ENCODE measurements at places on chromosomes 2 and 18.
A peak's percentile ranks its signal among the peaks of the same experiment; 100 is the strongest.

DNA sequence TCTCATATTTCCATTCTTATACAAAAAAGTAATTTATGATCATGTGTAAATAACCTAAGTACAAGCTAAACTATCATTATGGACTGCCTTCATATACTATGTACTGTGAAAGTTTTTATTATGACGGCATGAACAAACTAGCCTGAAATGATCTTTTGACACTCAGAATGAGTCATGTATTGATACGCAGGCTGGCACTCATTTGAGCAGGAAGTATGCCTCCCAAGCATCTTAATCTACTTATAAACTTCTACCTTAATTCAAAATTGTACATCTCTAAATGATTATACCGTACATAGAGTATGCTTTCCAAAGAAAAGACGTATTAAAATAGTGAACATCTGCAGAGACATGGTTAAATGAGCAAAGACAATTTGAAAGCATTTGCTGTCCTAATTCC, 207.1 kb upstream of the SPOPL start:
- no peak for DNase-seq

GRCh38 chr2:172972005-172972619, 103.5 kb upstream of the MAP3K20 start:
- peak; percentile 19 for DNase-seq

DNA sequence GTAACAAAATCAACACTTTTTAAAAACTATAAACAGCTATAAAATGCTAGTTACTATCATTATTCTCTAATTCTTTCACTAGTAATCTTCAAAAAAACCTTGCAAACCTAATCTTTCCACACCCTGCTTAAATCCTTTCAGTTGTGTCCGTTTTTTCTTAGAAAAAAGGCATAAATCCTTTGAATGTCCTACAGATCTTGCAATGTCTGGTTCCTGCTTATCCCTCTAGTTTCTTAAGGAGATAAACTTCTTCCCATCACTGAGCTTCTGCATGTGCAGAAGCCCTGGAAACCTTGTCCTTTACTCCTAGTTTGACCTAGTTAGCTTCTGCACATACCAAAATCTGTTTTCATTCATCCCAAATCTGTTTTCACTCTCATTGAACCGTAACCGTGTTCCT, 1.3 kb upstream of the PNO1 start:
- no peak for DNase-seq

DNA sequence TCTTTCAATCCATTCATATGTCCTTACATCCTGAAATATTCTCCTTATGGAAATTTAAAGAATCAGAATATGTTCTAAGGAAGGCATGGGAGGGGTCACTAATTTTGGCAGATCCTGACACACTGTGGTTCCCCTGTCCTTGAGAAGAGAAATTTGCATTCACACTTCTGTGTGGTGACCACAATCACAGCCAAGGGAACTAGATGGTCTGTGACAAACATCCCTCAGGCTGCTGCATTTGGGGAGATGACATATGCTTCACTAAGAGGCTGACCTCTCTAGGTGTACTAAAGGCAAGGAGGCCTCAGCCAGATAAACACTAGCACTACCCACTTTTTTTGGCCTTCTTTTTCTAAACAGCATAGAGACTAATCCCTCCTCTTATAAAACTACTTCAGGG, 129.6 kb downstream of the MREG start:
- DNase-seq, result no peak

GRCh38 chr2:121287146-121287798, 2.3 kb upstream of the TFCP2L1 start:
- DNase-seq, result no peak

GRCh38 chr2:216084547-216084946, 2.8 kb downstream of the TMEM169 start:
- DNase-seq, result no peak

DNA sequence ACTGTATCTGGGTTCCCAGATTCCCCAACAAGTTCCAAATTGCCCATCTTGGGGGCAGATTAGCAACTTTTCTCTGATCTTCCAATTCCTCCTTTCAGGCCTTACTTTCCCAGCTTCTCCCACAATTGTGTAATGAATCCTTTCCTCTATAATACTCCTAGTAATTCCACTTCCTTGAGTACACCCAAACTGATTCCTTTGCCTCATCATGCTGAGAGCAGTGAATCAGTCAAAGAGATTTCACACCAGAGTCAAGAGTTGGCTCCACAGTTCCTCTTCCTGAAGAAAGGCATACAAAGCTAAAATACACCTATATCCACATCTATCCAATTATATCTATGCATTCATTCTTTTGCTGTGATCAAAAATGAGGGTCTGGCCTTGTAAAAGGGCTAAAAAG, 28.6 kb upstream of the DAPL1 start:
- DNase-seq, result no peak

DNA sequence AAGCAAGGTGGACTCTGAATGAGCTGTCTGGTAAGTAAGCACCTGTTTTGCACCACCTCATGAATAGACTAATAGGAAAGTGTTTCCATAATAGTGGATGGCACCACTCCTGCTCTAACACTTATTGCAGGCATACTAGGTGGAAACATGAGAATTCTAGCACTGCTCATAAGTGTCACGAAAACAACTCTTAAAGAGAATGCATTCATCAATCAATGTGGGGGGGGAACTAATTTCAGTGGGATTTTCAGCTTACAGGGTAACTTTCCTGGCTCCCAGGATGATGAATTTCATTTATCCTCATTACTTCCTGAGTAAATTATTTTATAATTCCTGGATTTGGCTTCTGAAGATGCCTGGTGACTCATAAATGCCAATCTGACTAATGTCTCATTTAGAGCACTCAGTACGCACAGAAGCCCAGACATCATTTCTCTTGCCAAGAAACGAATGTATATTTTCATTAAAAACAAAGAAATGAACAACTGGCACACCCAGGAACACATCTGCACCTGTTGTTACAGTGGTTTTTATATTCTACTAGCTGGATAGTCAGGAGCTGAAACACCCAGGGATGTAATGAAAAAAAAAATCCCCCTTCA, 129.6 kb downstream of the PID1 start:
- no peak for DNase-seq

DNA sequence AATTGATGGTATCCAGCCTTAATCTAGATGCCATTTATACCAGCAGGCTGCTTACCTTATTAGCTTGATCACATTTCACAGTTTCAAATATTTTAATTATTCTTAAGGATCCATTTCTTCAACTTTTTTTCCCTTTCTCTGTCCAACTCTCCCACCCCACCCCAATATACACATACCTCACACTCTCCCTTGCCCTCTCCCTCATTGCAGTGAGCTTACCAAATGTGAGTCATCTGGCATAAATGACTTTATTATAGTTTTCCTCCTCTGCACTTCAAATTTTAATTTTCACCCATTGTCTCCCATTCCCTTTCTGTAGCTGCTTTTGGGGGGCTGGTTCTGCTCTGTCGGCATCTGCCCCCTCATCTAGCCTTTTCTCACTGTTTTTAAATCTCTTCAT, 12.9 kb downstream of the HTR2B start:
- no peak for DNase-seq

DNA sequence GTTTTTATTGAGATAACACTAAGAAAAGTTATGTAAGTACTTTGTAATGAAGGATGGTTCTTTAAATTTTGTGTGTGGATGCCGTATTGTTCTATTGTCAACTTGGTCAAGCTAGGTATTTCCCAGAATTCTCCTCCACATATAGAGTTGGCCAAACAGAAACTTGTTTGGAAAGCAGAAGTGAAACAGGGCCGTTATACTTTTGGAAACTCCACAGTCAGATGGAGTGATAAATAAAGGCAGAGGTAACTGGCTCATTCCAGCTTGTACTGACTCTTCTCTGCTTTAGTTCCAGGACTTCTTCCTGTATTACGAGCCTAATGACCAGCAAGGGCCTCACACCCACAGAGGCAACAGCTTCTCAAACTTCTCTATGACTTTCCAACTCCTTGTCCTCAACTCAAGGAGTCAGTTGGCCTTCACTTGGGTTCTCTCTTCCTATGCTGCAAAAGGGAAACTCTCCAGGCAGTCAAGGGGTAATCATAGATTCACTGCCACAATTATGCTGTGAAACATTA, 16.4 kb upstream of the STARD7 start:
- no peak for DNase-seq

- DNase-seq, result no peak
Measured at GRCh38 chr2:240642806-240643092, 17.5 kb downstream of the GPR35 start.

GRCh38 chr2:182220335-182220734, 206.5 kb downstream of the PDE1A start:
- no peak for DNase-seq

DNA sequence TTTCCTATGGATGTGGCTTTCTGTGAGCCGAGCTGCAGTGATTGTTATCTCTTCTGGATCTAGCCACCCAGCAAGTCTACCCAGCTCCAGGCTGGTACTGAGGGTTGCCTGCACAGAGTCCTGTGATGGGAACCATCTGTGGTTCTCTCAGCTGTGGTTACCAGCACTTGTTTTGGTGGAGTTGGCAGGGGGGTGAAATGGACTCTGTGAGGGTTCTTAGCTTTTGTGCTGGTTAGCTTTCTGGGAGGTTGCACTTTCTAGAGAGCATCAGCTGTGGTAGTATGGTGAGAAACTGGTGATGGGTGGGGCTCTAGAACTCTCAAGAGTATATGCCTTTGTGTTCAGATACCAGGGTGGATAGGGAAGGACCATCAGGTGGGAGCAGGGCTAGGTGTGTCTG, 45.4 kb upstream of the MYL1 start:
- no peak for DNase-seq

- no peak for DNase-seq
Measured at GRCh38 chr2:30938196-30938595, 130.9 kb upstream of the CAPN13 start.

- peak; percentile 91 for DNase-seq
Measured at GRCh38 chr2:234881413-234882241, 70.2 kb upstream of the SH3BP4 start.

- no peak for DNase-seq
Measured at GRCh38 chr2:30465171-30465545, 18.1 kb downstream of the LCLAT1 start.

DNA sequence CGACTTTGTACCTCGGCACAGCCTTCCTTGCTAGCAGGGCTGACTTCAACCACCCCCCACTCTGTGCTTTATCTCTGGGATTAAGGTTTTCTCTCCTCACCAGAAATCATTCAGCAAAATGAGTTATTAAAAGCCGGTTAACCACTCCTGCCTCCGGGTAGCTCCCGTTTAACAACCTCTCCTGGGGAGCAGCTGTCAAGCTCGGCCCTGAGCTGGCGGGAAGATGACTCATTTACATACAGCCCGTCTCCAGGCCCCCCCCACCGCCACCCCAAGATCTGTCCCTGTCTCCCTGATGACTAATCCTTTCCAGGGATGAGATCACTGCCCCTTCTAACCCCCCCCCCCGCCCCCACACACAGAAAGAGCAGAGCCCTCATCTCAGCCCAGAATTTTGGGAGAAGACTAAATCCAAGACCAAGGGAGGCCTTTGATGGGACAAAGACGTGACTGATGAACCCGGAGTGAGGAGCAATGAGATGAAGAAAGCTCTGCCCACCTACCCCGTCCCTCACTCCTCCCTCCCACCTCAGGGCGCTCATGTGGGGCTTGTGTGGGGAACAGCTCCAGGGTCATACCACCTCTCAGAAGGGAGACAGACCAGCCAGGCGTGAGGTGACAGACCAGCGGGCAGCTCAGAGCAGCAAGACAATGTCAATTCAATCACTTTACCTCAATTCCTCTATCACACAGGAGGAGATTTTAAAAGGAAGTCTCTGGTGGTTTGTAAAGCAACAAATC, 131.4 kb downstream of the MSH2 start:
- peak; percentile 53 for DNase-seq

DNA sequence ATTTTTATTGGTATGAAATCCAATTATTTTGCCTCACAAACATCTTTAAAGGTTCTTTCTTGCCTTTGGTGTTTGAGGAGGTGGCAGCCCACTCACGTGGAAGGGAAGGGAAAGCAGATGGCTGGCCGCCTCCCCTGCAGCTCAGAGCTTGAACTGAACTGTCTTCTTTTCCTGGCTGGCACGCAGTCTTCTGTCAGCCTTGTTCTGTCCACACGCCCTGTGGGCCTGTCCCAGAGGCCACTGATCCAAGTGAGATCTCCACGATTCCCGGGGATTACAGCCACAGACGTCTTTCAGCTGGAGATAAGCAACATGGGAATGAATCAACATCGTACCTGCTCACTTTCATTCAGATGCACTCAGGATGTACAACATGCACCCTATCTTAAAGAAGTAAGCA, 73.3 kb downstream of the TMEM18 start:
- no peak for DNase-seq

- no peak for DNase-seq
Measured at GRCh38 chr2:174826051-174826450, 61.8 kb upstream of the CHRNA1 start.

- DNase-seq, result no peak
Measured at GRCh38 chr2:17079262-17079661, 413.6 kb upstream of the CYRIA start.

- DNase-seq, result no peak
Measured at GRCh38 chr2:113768770-113769169, 12.3 kb upstream of the SLC35F5 start.

GRCh38 chr2:167135706-167136105, 247.4 kb downstream of the XIRP2 start:
- no peak for DNase-seq

- DNase-seq, result peak; percentile 45
Measured at GRCh38 chr18:9516437-9517064, 41.2 kb downstream of the RALBP1 start.

DNA sequence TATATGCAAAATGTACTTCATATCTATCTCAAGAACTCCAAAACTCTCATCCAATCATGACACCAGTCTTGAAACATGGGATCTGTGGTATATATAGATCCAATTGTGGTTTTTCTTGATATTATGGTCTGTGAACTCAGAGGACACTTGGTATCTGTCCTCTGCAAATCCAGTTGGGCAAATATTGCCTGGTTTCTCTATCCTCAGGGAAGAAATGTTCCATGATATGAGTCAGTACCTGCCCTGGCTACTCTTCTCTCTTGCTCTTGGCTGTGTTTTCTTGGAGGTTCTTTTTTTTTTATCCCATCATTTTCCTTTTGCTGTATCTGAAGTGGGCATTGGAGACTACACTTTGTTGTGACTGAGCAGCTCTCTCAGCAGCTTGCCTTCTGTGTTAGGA, 10.9 kb downstream of the NBEAL1 start:
- no peak for DNase-seq

- DNase-seq, result peak; percentile 35
Measured at GRCh38 chr18:50819728-50820378, at the start of gene MRO. TSS of gene MRO (minus strand) at chr18:50820016. CDS start at chr18:50809400, 10,616 bp downstream.

DNA sequence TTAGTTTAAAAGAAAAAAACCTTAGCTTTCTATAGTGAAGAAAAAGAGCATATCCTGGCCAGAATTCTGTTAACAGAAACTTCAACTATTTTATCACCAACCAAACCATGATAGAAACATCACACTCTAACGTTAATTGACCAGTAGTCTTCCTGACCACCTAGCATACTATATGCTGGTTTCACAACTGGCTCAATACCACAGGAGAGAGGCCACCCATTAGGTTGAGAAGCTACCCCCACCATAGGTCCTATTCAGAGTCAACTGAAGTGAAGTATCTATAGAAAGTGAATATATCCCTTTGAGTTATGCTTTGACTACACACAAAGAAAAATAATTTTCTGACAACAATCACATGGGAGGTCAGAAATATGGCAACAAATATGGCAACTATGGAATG, 85.2 kb upstream of the STK17B start:
- DNase-seq, result no peak

All from kidney glomerular epithelial cell (primary cell).